ENCODE measurements at places on chromosomes 7 and 10. TPM values are rescaled to one million over a fixed set of nuclear protein-coding genes. Genes with fewer than 3 reads are reported as not detected.

ACADSB gene
- 14.7 TPM for total RNA-seq

NEUROG3 gene
- not detected for total RNA-seq

AUTS2 gene
- total RNA-seq = 45.5 TPM

TMEM139 gene
- 0.69 TPM for total RNA-seq

TBC1D12 gene
- 7.7 TPM for total RNA-seq

GFRA1 gene
- 5.1 TPM for total RNA-seq

DNA sequence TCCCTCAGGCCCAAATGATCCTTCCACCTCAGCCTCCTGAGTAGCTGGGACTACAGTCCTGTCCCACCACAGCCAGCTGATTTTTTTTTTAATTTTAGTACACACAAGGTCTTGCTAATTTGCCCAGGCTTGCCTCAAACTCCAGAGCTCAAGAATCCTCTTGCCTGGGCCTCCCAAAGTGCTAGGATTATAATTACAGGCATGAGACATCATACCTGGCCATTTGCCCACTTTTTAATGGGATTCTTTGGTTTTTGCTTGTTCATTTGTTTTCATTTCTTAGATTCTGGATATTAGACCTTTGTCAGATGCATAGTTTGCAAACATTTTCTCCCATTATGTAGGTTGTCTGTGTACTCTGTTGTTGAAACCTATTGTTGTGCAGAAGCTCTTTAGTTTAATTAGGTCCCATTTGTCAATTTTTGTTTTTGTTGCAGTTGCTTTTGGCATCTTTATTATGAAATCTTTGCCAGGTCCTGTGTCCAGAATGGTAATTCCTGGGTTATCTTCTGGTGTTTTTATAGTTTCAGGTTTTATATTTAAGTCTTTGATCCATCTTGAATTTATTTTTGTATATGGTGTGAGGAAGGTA lies 95.2 kb downstream of the GLCCI1 start:
- no peak overlapping the region for H3K4me3 ChIP-seq
- H3K36me3 ChIP-seq = no peaks in the 10 kb centered on the region
- no peaks in the 10 kb centered on the region for H3K27me3 ChIP-seq
- no peaks in the 10 kb centered on the region for H3K4me1 ChIP-seq
- H3K27ac ChIP-seq = no peak overlapping the region

- no peak for DNase-seq
- no peaks in the 10 kb centered on the region for H3K36me3 ChIP-seq
- no peak overlapping the region for H3K27ac ChIP-seq
- H3K27me3 ChIP-seq = no peaks in the 10 kb centered on the region
- H3K4me1 ChIP-seq = peaks cover 7% of the 10 kb centered on the region
- H3K4me3 ChIP-seq = no peak overlapping the region
Observed at GRCh38 chr10:7886056-7886455, 67.8 kb downstream of the TAF3 start.

DNA sequence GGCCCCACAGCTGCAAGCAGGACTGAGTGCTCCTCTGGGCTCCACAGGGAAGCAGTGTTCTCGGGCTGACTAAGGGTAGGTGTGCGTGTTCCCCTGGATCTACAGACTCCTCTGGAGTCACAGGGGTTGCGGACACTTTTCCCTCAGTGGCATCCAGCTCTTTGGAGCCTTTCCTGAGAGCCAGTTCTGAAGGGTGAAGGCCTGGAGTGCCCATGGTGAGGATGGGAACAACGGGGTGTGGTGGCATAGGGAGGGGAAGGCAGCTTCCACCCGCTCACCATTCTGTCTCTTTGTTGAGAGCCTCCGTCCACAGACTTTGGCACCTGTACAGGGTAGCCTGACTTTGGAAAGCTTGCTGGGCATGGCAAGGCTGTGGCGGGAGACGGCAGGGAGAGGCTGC lies 104.1 kb upstream of the PCBD1 start:
- no peaks in the 10 kb centered on the region for H3K36me3 ChIP-seq
- no peak overlapping the region for H3K4me3 ChIP-seq
- H3K27ac ChIP-seq = no peak overlapping the region
- no peak for DNase-seq

DNA sequence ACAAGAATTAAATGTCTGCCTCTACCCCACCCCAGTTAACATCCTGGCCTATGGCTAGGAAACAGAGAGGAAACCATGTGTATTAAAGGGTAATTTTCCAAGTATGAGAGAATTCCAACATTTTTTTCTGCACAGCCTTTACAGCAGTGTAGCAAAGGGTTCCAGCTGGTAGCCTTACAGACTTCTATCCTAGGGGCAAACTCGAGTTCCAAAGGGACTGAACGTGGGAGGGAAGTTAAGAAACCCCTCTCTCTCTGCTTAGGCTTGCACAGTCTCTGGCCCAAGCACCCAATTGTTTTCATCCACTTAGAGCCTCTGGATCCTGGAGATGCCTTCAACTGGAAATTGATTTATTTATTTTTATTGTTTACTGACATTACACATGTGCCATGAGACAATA lies 60.3 kb downstream of the SLC16A12 start:
- H3K27me3 ChIP-seq = no peaks in the 10 kb centered on the region
- DNase-seq = no peak
- H3K36me3 ChIP-seq = no peaks in the 10 kb centered on the region
- H3K4me3 ChIP-seq = no peak overlapping the region
- peaks cover 72% of the 10 kb centered on the region for H3K4me1 ChIP-seq
- H3K27ac ChIP-seq = peak overlapping the region; percentile 97

GRCh38 chr7:123745437-123745836 lies 3.4 kb downstream of the WASL start:
- H3K4me3 ChIP-seq = peak overlapping the region; percentile 3
- no peaks in the 10 kb centered on the region for H3K36me3 ChIP-seq
- no peaks in the 10 kb centered on the region for H3K27me3 ChIP-seq
- no peak for DNase-seq
- H3K4me1 ChIP-seq = peaks cover 41% of the 10 kb centered on the region
- H3K27ac ChIP-seq = peak overlapping the region; percentile 99

- peaks cover 8% of the 10 kb centered on the region for H3K36me3 ChIP-seq
- peak overlapping the region; percentile 44 for H3K4me3 ChIP-seq
- peaks cover 38% of the 10 kb centered on the region for H3K4me1 ChIP-seq
- no peaks in the 10 kb centered on the region for H3K27me3 ChIP-seq
- DNase-seq = no peak
Observed at GRCh38 chr10:5447611-5448071, 35.3 kb downstream of the NET1 start.

- H3K36me3 ChIP-seq = no peaks in the 10 kb centered on the region
- H3K27me3 ChIP-seq = no peaks in the 10 kb centered on the region
- DNase-seq = no peak
Observed at GRCh38 chr10:87642988-87643387, 16.7 kb upstream of the PAPSS2 start.

GRCh38 chr7:52311886-52312285 lies 723.5 kb upstream of the POM121L12 start:
- no peaks in the 10 kb centered on the region for H3K4me1 ChIP-seq
- no peaks in the 10 kb centered on the region for H3K27me3 ChIP-seq
- no peak overlapping the region for H3K27ac ChIP-seq
- no peak for DNase-seq

DNA sequence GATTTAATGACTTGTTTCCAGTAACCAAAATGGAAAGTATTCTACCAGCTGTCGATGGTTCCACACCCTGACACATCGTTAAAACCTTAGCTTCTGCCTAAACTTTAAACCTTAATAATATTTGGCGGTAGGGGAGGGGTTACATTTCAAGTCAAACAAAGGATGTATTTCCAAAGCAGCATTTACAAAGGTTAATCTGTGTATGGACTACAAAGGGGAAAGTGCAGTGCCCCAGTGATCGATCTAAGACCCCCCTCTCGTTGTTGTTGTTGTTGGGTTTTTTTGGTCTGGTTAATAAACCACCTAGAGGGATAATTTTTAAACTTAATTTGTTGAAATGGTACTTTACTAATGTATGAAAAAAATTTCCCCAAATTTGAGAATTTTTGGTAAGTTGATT lies 1.1 kb upstream of the STEAP2 start:
- no peaks in the 10 kb centered on the region for H3K4me1 ChIP-seq
- no peak overlapping the region for H3K4me3 ChIP-seq
- no peak for DNase-seq
- H3K36me3 ChIP-seq = no peaks in the 10 kb centered on the region
- H3K27ac ChIP-seq = no peak overlapping the region

- DNase-seq = peak; percentile 11
- peaks cover 29% of the 10 kb centered on the region for H3K4me1 ChIP-seq
- H3K36me3 ChIP-seq = no peaks in the 10 kb centered on the region
- peak overlapping the region; percentile 100 for H3K27ac ChIP-seq
Observed at GRCh38 chr10:86752311-86752710, 4.1 kb upstream of the BMPR1A start.

DNA sequence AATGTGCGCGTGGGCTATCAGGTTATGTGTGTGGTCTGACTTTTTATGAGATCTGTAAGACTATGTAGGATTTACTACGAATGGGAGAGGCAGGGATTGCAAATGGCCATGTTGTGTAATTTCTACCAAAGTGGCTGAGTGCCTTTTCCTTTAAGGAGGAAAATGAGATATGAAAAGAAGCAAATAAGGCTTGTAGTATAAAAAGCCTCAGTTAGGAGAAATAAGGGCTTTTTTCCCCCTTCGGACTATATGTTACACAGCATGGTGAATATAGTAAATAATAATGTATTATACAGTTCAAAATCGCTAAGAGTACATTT lies 447 bp upstream of the GPAM start:
- H3K4me3 ChIP-seq = peak overlapping the region; percentile 93
- peak overlapping the region; percentile 89 for H3K27ac ChIP-seq

- no peak overlapping the region for H3K27ac ChIP-seq
- H3K27me3 ChIP-seq = no peaks in the 10 kb centered on the region
- no peak overlapping the region for H3K4me3 ChIP-seq
- H3K4me1 ChIP-seq = no peaks in the 10 kb centered on the region
Observed at GRCh38 chr10:126011995-126012394, 115.6 kb downstream of the FANK1 start.

GRCh38 chr7:102253066-102253972 lies 33.3 kb upstream of the SH2B2 start:
- no peaks in the 10 kb centered on the region for H3K27me3 ChIP-seq
- H3K4me1 ChIP-seq = no peaks in the 10 kb centered on the region
- peaks cover 4% of the 10 kb centered on the region for H3K36me3 ChIP-seq
- no peak overlapping the region for H3K4me3 ChIP-seq
- no peak overlapping the region for H3K27ac ChIP-seq

Data from cardiac muscle cell (in vitro differentiated cells and primary cell).